ENCODE measurements at places on chromosomes 1 and 21.

DNA sequence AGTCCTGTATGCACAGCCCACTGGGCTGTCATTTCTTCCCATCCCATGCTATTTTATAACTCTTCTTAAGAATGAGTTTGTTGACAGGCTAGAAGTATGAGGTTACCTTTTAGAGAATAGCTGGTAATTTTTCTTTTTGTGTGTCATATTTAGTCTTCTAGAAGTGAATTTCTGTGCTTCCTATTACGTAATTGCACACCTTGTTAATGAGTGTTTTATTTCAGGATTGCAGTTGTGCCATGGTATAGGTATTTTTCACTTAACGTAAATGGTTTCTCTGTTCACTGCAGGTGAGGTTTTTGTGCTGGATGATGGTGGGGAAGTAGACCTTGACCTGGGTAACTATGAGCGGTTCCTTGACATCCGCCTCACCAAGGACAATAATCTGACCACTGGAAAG lies 5.0 kb downstream of the CTPS1 start:
- no peak for DNase-seq

DNA sequence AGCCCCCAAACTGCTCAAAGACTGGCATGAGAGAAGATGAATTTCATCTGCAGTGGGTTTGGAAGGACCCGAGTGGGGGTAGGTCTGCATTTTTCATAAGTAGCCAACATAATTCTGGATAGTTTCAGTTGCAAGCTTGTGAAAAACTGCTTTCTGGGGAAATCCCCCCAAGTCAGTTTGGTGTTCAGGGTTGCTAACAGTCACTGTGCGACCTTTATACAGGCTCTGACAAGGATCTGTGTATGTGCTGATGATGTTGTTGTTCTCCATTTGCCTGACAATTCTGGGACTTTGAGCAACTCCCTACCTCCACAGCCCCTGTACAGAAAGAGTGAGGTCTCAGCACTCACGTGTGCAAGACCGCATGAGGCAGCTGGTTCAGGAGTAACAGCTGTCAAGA lies 87.9 kb downstream of the SUSD4 start:
- DNase-seq = no peak

- DNase-seq = no peak
Measured at GRCh38 chr1:186957314-186957713, 128.6 kb downstream of the PLA2G4A start.

- DNase-seq = no peak
Measured at GRCh38 chr1:53732912-53733317, 6.0 kb downstream of the GLIS1 start.

DNA sequence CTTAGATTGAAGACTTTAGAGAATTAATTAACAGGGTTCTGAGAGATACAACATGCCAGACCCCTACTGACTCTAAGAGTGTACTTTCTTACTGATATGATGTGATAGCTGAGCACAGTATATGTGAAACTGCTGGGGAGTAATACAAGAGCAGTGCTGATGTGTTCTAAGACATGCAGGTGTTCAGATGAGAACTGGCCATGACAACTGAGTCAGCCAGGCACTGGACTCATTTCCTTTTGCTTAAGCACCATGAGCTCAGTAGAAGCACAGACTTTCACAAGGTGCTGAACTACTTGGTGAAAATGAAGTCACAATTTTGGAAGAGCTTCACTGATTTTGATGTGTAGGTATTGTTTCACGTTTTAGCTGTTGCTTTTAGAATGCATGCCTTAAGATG lies 15.9 kb upstream of the POGZ start:
- no peak for DNase-seq

DNA sequence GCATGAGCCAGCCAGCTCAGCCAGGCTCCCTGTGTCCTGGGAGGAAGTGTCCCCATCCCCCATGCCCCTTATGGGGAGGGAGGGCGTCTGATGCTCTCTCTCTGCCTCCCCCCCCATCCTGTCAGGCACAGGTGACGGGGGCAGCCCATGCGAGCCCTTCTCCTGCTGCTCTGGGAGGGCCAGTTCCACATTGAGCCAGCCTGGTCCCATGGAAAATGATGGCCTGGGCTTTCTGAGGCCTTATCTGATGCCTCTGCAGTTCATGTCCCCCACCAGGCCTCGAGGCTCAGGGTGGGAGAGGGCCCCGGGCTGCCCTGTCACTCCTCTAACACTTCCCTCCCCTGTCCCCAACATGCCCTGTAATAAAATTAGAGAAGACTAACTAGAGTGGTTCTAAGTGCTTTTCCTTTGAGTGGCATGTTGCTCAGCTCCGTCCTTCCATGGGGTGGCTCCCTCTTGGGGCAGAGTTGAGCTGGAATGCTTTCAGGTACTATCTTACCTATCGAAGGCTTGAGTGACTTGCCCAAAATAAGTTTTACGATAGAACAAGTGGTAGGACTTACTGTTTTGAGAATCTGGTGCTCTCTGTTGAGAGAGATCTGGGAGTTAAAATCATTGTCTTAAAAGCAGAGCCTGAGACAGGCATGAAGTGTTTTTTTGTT lies 1.8 kb upstream of the MTFR1L start:
- no peak for DNase-seq

- DNase-seq = no peak
Measured at GRCh38 chr1:241950390-241950789, 7.2 kb upstream of the BECN2 start.

DNA sequence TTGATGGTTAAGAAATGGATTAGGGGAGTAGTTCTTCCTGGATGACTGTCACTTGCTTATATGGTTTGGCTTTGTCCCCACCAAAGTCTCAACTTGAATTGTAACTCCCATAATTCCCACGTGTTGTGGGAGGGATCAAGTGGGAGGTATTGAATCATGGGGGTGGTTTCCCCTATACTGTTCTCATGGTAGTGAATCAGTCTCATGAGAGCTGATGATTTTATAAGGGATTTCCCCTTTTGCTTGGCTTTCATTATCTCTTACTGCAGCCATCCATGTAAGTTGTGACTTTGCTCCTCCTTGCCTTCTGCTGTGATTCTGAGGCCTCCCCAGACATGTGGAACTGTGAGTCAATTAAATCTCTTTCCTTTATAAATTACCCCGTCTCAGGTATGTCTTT lies 1621.1 kb downstream of the MRPL39 start:
- no peak for DNase-seq

DNA sequence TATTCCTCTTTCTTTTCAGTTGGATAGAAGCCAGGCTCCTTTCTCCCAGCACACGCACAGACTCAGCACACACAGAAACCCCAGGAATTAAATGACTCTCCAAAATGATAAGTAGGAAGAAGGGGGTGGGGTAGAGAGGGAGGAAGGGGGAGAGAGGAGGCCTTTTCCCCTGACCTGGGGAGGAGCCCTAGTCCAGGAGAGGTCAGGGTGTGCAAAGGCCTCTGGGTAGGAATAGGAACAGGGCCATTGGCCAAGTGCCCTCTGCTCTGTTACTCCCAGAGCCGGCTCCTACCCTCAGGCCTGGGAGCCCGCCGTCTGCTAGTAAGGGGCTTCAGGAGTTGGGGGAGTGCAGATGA lies 35.6 kb upstream of the PUM1 start:
- DNase-seq = no peak

Measured in activated CD4-positive, alpha-beta T cell treated with anti-CD3 and anti-CD28 coated beads for 1 hour (primary cell).